ENCODE measurements at places on chromosomes 16 and 17. TPM values are rescaled to one million over a fixed set of nuclear protein-coding genes. Genes with fewer than 3 reads are reported as not detected.

The ZFHX3 gene
- total RNA-seq: 0.11 TPM

The GPR139 gene
- not detected for total RNA-seq

- H3K27ac ChIP-seq: no peak overlapping the region
- peaks cover 12% of the 10 kb centered on the region for H3K4me1 ChIP-seq
- H3K4me3 ChIP-seq: no peak overlapping the region
- no peaks in the 10 kb centered on the region for H3K27me3 ChIP-seq
- DNase-seq: no peak
Measured at GRCh38 chr16:84979516-84979915, 31.8 kb downstream of the ZDHHC7 start.

DNA sequence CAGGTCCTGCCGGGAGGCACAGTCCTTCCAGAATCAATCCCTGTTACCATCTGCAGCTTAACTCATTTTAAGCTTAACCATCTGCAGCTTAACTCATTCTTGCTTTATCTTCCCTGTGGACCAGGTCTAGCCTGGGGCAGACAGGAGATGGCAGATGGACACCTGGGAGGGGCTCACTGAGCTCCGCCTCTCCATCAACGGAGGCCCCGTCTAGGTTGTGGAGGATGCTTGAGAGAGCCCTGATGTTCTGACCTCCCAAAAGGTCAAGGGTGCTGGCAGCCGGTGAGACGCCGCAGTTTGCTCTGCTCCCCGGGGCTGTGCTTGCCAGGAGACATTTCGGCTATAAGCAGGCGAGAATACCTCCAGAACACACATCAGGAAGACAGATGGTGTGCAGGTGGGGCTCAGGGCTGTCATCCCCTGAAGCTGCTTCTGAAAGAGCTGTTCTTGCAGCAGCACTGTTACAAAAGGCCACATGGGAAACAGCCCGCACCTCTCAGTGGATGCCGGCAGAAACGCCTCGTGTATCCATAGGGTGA, 41.3 kb downstream of the BAIAP2 start:
- DNase-seq: no peak
- no peaks in the 10 kb centered on the region for H3K4me1 ChIP-seq
- H3K36me3 ChIP-seq: peaks cover 29% of the 10 kb centered on the region
- H3K27ac ChIP-seq: no peak overlapping the region
- no peaks in the 10 kb centered on the region for H3K27me3 ChIP-seq

DNA sequence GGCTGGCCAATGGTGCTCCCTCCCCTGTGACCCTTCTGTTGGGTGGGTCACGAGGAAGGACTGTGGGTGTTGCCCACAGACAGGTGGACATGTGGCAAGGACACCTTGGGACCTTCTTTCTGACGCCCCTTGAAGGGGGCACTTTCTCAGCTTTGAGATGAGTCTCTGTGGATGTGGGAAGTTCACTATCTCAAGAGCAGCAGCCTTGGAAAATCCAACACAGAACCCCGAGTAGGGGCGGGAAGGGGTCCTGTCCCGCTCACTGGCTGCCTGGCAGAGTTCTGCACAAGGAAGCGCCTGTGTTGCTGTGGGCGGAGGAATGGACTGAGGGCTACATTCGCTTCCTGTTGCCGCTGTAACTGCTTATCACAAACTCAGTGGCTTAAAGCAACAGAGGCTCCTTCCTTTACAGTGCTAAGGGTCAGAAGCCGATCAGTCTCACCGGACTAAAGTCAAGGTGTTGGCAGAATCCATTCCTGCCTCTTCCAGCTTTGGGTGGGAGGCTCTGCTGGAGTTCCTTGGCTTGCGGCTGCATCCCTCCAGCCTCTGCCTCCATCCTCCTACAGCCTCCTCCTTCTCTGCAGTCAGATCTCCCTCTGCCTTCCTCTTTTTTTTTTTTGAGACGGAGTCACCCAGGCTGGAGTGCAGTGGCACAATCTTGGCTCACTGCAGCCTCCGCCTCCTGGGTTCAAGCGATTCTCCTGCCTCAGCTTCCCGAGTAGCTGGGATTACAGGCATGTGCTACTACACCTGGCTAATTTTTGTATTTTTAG, 305.2 kb downstream of the SEC14L1 start:
- no peaks in the 10 kb centered on the region for H3K36me3 ChIP-seq
- no peak for DNase-seq
- H3K27me3 ChIP-seq: no peaks in the 10 kb centered on the region
- H3K4me3 ChIP-seq: no peak overlapping the region

DNA sequence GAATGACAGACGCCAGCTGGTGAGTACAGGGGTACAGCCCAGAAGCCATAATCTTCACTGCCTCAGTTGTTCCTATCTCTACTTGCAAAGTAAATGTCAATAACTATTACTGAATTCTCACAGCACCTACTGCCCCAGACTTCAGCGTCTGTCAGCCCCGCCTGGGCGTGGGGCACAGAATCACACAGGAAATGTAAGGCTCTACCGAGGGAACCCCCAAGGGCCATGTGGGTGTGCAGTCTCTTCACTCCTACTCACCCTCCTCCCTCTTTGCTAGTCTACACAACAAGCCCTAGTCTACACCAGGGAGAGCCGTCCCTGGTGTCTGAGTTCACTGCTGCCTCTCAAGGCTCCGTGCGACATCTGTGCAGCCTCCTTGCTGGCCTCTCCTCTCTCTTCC, 4.5 kb downstream of the NPTX1 start:
- peaks cover 91% of the 10 kb centered on the region for H3K27me3 ChIP-seq
- peaks cover 28% of the 10 kb centered on the region for H3K4me1 ChIP-seq
- no peak overlapping the region for H3K4me3 ChIP-seq

DNA sequence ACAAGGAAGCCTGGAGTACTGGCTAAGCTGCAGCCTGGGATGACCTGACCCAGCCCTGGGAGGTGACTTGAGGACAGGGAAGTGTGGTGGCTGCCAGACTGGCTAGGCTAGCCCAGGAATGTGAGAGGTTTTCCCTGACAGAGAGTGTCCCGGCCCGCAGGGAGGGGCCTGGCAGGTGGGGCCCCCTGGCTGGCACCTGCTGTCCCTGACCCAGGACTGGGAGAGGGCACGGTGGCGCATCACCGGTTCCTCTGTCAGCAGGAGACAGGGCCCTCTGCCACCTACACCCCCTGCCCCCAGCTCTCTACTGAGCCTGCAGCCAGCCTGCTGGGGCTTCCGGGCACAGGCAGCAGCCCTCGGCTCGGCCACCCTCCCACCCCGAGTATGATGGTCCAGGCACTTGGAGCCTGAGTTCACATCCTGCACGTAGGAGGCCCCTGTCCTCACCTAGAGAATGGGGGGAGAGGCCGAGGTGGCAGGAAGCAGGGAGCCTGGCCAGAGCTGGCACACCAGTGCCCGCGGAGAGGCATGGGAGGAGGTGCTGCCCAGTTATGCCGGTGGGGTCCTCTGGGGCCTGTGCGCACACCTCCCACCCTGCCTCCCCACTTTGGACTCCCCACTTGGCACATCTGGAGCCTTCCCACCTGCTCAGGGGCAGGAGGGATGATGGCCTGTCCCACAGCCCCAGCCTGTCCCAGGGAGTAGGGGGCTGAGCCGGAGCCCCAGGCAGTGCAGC, 528 bp downstream of the PRSS27 start:
- DNase-seq: no peak
- H3K4me1 ChIP-seq: peaks cover 2% of the 10 kb centered on the region
- no peaks in the 10 kb centered on the region for H3K36me3 ChIP-seq
- H3K4me3 ChIP-seq: no peak overlapping the region
- peaks cover 7% of the 10 kb centered on the region for H3K27me3 ChIP-seq
- no peak overlapping the region for H3K27ac ChIP-seq

- no peak overlapping the region for H3K27ac ChIP-seq
- H3K36me3 ChIP-seq: peaks cover 98% of the 10 kb centered on the region
- no peak overlapping the region for H3K4me3 ChIP-seq
- DNase-seq: no peak
- H3K27me3 ChIP-seq: no peaks in the 10 kb centered on the region
Measured at GRCh38 chr16:88968589-88969280, 8.3 kb downstream of the CBFA2T3 start.

GRCh38 chr17:48219617-48220016, 112.1 kb downstream of the SNX11 start:
- H3K4me1 ChIP-seq: peaks cover 17% of the 10 kb centered on the region
- no peak overlapping the region for H3K4me3 ChIP-seq
- no peaks in the 10 kb centered on the region for H3K27me3 ChIP-seq

GRCh38 chr17:34764716-34765115, 185.3 kb downstream of the TMEM132E start:
- H3K4me3 ChIP-seq: no peak overlapping the region
- H3K27ac ChIP-seq: no peak overlapping the region
- DNase-seq: no peak
